ENCODE measurements at places on chromosomes 4 and X.

DNA sequence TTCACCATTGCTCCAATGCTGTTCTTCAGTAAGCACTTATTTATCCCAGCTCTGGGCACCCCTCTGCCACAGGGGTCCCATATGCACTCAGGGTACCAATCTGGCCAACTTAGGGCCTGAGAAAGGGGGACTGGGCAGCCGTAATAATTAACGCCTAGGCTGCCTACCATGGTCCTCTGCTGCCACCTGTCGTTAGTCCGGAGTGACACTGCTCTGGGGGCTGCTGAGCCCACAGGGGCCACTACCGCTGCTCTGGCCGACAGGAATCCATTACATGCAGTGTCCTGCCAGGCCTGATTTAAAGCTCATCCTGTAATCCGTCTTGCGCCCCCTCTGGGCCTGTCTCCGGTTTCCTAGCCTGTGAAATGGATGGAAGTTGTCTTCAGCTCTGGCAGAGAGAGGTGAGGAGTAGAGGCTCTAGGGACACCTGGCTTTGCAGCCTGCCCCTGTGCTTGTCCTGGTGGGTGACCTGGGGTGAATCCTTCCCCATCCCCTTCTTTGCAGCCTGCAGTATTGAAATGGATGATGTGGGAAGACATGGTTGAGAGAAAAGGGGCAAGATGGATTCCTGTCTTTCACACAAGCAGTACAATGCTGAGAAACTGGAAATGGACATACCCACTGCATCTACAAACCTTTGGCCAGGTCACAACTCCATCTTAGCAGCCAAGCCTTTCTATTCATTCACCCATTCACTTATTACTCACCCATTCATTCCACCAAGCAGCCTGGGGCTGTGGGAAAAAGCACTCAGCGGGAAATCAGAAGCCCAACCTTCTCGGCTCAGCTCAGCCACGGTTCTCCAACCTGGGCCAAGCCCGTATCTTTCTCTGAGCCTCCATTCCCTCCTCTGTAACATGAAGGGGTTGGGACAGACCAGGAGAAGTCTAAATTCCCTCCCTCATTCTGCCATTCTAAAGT is 116.3 kb upstream of the NALF2 start:
- no peak for DNase-seq

DNA sequence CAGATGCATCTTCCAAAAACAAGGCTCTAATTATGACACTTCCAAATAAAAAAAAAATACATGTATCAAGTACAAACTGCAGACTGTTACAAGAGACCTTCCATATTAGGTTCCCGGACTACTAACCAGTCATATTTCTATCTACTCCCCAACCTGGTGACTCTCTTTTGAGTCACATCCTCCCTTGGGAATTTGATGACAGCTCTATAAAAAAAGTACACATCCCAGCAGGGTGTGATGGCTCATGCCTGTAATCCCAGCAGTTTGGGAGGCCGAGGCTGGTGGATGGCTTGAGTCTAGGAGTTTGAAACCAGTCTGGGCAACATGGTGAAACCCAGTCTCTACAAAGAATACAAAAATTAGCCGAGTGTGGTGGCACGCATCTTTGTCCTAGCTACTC is 14.9 kb downstream of the RPGR start:
- DNase-seq = no peak

GRCh38 chr4:36533944-36534343 is 252.5 kb downstream of the DTHD1 start:
- DNase-seq = no peak

GRCh38 chr4:153465615-153466080 is 512 bp upstream of the TMEM131L start:
- no peak for DNase-seq

GRCh38 chr4:61446941-61447340 is 246.8 kb downstream of the ADGRL3 start:
- DNase-seq = no peak

DNA sequence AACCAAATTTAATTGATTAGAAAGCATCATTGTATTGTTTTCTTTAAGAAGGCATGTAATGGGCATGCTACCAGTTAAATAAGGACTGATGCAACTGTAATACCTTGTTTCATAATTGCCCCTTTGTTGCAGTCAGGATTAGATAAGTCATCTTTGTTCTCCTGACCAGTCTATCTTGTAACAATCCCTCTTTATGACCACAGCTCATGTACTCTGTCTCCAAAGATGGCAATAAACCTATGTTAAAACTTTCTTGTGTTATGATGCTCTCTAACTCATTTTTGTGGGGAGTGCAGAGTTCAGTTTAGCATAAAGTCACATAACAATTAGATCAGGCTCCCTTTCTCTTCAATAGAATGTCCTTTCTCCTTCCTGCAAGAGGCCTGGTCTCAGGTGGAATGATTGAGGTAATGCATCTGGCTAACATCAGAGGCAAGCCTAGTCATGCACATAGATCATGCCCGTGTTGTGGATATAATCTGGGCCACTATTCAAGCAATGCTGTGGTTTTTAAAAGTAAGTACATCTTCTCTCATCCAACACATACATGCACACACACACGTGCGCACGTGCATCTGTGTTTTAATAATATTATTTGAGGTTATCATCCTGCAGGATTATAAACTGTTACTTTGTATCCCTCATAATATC is 45.6 kb downstream of the TMEM154 start:
- DNase-seq = peak; percentile 5

- DNase-seq = peak; percentile 7
These were observed 102.7 kb upstream of the RBPJ start for GRCh38 chr4:26217961-26218676.

DNA sequence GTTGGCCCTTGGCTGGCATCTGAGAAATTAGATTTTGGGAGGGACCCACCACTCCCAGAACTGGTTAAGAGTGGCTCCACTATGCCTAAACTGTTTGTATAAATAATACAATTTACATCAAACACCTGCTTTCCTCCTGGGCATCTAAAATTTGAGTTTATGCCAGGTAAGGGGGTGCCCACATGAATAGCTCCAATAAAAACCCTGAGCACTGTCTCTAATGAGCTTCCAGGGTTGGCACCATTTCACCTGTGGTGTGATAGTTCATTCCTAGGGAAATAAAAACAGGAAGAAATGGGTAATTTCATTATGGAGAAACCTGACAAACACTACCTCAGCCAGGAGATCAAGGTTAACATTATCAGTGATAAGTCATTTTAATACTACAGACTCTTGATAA is 119.7 kb downstream of the FRYL start:
- DNase-seq = no peak

- DNase-seq = no peak
These were observed 289.3 kb downstream of the BCOR start for GRCh38 chrX:39808471-39808917.

DNA sequence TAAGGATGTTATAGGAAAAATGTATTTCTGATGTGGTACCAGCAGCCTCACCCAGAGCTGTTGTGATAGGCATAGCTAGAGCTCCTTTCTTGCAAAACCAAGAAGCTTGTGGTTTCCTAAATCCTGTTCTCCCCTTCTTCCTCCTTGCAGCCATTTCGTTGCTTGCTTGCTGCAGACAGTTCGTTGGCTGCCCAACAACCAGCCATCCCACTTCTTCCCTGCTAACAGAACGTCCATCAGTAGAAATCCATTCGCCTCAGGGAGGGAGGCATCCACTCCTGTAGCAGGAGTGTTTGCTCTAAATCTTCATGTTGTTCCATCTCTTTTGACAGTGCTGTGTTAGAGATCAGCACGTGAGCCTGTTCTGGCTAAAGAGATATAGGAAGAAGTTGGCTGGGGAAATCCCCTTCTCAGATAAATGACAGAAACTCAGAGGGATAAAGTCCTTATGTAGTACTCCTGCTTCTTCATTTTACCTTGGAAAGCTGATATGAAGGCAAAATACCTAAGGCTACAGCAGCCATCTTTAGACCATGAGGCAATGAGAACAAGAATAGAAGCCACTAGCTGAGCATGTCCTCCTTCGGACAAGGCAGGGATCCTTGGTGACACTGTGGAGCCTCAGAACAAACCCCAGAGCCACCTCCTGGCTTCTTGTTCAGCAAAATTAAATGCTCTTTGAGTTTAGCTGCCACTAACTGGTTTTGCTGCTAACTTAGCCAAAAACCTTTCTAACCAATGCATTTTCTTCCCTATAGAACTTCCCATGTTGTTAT is 68.4 kb upstream of the RELL1 start:
- DNase-seq = no peak

- no peak for DNase-seq
These were observed 15.1 kb upstream of the EXOC1 start for GRCh38 chr4:55838356-55838755.

- no peak for DNase-seq
These were observed 586.9 kb upstream of the INTU start for GRCh38 chr4:127045861-127046260.

DNA sequence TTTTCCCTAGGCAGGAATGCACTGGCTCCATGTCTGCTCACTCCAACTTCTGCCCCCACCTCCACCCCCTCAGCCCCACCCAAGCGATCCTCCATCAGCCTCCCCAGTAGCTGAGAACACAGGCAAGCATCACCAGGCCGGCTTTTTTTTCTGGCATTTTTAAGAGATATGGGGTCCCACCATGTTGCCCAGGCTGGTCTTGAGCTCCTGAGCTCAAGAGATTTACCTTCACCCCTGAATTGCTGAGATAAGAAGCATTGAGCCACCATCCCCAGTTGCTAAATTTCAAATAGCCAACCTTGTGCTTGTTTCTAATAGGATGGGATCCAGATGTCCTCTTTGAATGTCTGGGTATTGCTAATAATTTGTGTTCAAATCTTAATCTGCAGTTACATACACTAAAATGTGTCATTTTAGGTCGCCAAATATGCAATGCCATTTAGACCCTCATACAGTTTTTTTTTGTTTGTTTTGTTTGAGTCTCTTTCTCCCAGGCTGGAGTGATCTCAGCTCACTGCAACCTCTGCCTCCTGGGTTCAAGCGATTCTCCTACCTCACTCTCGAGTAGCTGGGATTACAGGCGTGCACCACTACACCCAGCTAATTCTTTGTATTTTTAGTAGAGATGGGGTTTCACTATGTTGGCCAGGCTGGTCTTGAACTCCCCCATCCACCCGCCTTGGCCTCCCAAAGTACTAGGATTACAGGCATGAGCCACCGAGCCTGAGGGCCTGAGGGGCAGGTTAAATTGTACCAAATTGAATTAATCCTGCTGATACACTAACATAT is 8.8 kb downstream of the LARP7 start:
- no peak for DNase-seq

DNA sequence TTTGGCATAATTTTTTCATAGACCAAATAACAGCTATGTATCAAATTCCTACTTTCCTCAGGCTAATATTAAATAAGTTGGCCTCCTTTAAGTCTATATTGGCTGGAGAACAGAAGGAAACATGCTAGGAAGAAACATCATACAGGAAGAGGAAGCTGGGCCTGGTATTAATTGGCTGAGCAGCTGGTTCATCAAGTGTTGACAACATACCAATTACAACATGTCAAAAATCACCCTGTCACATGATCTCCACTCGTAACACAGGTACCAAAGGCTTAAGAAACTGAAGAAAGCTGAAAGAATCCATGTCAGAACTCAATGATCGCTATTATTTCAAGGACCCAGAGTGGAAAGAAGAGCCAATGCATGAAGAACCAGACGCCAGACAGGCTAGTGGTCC is 10.5 kb downstream of the WDFY3 start:
- DNase-seq = no peak

DNA sequence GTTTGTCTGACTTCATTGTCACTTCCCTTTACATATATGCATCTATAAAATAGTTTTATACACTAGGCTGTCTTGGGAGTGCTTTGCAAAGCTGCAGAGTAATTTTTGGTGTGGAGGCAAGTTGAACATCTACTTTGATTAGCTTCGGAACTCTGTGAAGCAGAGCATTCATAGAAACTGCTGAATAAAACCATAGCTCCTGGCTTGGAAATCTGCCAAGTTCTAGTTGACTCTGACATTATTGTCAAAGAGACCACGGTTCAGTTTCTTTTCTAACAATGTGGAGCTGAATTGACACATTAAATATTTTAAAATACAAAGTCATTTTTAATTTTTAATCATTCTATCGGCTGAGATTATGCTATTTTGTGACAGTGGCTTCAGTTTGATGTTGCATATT is 335.0 kb downstream of the BMPR1B start:
- DNase-seq = no peak

DNA sequence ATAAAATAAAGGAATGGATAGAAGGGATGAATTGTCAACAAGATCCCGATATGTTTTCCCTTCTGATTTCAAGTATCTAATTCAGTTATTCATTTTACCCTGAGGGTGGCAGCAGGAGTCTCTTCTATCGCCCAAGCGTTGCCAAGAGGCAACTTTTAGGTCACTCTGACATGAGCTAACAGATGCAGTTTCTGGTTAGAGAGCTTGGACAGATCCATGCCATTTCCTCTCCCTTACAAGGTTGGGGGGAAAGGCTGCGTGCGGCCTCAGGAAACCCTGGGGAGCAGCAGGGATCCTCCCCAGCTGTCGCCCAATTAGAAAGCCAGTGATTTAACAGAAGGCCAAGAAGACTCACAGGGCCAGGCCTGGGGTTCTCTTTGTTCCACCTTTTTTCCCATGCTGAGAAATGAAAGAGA is 35.3 kb upstream of the WAS start:
- peak; percentile 76 for DNase-seq

- no peak for DNase-seq
These were observed 10.1 kb downstream of the SYNPO2 start for GRCh38 chr4:118898684-118899138.

- DNase-seq = no peak
These were observed 54.0 kb downstream of the GC start for GRCh38 chr4:71729856-71730255.

GRCh38 chrX:66001596-66001995 is 38.3 kb downstream of the VSIG4 start:
- DNase-seq = no peak

DNA sequence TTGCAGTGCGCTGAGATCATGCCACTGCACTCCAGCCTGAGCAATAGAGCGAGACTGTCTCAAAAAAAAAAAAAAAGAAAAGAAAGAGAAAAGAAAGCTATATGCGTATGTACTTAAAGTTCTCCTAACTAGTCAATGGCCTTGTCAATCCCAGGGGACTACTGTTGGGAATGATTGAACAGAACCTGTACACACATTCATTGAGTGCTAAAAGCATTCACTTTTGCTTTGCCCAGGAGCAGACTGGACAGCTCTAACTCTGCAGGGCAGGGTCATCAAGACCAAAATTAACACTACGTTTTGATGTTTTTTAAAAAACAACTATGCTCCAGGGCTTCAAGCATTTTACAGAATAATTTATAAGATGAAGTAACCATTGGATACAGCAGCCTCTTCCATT is 106.2 kb downstream of the FNIP2 start:
- no peak for DNase-seq

DNA sequence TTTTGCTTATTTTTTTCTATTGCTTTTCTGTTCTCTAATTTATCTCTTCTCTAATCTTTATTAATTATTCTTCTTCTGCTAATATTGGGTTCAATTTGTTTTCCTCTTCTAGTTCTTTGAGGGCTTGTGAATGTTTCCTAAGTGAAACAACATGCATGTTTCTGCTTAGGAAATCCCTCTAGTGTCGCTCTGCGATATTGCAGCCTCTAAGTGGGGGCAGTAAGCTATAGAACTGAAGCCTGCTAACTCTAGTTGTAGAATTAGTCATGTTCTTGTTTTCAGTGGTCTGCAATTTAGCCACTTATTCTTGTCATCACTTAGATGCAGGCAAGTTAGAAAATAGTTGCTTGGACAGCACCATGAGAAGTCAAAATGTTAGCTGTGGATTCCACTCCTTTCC is 222.6 kb downstream of the SPIN4 start:
- no peak for DNase-seq

GRCh38 chr4:56118055-56118454 is 169.3 kb downstream of the CEP135 start:
- no peak for DNase-seq

GRCh38 chr4:186658657-186659056 is 65.0 kb downstream of the FAT1 start:
- no peak for DNase-seq

GRCh38 chr4:121679267-121679666 is 17.5 kb downstream of the ANXA5 start:
- no peak for DNase-seq
